ENCODE measurements at places on chromosomes 6 and 20.

- H3K36me3 ChIP-seq, result no peaks in the 10 kb centered on the region
- H3K4me3 ChIP-seq, result no peak overlapping the region
- H3K4me1 ChIP-seq, result no peaks in the 10 kb centered on the region
- no peak for DNase-seq
- H3K27ac ChIP-seq, result no peak overlapping the region
Observed at GRCh38 chr6:69825904-69826303, 29.1 kb upstream of the LMBRD1 start.

DNA sequence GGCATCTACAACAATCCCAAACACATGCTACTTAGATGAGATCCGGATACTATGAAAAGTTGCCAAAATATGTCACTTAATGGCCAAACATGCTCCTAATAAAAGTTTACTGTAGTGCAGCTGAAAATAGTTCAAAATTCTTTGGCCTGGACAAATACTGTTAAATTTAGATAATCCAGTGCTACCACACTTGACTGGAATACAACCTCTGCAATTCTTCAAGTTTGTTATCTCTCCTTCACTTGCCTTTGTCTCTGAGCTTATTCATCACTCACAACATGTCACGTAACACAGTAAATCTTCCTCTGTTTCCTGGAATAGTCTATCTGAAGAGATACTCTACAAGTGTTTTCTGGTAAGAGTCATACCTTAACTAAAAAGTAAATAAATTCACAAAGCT is 10.5 kb upstream of the PLN start:
- DNase-seq, result no peak
- H3K27me3 ChIP-seq, result no peaks in the 10 kb centered on the region
- H3K4me1 ChIP-seq, result no peaks in the 10 kb centered on the region
- H3K36me3 ChIP-seq, result no peaks in the 10 kb centered on the region

GRCh38 chr6:112150363-112150762 is 63.0 kb downstream of the FAM229B start:
- no peaks in the 10 kb centered on the region for H3K4me1 ChIP-seq
- H3K27ac ChIP-seq, result no peak overlapping the region
- DNase-seq, result no peak
- H3K4me3 ChIP-seq, result no peak overlapping the region
- no peaks in the 10 kb centered on the region for H3K36me3 ChIP-seq

GRCh38 chr6:52523378-52524142 is 53.3 kb downstream of the TRAM2 start:
- no peak for DNase-seq
- H3K27ac ChIP-seq, result no peak overlapping the region
- peaks cover 21% of the 10 kb centered on the region for H3K4me1 ChIP-seq

GRCh38 chr6:34514593-34515472 is 41.3 kb downstream of the SPDEF start:
- DNase-seq, result no peak
- no peaks in the 10 kb centered on the region for H3K36me3 ChIP-seq
- H3K27ac ChIP-seq, result no peak overlapping the region
- no peaks in the 10 kb centered on the region for H3K4me1 ChIP-seq
- H3K27me3 ChIP-seq, result no peaks in the 10 kb centered on the region
- H3K4me3 ChIP-seq, result no peak overlapping the region
